CD4-positive, alpha-beta T cell treated with Interleukin-6 at 100 ng/mL for 8 hours (primary cell): ENCODE measurements at places on chromosomes 2 and 18.

- DNase-seq, result no peak
These were observed 442 bp downstream of the SERPINB5 start for GRCh38 chr18:63477200-63477599.

DNA sequence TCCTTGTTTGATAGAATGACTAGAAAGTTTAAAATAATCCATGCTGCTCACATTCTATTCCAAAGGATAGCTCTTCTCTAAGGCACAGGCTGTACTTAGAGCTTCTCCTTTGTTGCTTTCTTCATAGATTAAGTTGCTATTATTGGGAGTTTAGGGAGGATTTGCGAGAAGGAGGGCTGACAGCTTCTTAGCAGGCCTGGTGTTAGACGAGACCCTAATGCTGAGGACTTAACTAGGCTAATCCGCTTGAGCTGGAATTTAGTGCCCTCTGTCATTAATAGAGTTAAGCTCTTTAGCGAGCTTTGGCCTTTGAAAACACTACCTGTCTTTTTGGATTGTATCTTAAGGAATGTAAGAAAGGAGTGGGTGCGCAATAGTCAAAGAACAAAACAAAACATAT, 81.3 kb downstream of the MOGAT1 start:
- no peak for DNase-seq

- no peak for DNase-seq
These were observed 52.3 kb upstream of the SNTG2 start for GRCh38 chr2:898319-898718.

GRCh38 chr2:48197618-48198017, 291.3 kb upstream of the FBXO11 start:
- DNase-seq, result no peak

DNA sequence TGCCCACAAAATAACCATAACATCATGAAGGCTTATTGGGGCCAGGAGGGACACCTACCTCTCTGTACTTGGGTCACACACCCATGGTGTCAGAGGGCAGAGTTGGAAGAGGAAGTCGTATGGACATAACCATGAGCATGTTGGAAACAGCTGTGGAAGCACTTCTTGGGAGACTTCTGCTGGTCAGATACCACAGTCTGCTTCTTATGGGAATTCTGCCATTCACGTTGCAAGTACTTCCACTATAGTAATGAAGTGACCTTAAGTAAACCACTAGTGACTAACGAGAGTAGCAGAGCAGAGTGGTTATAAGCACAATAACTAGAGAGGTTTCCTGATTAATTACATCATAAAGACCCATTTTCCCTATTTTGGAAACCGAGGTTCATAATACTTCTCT, 61.1 kb upstream of the TFPI start:
- no peak for DNase-seq
